ENCODE measurements at places on chromosomes 13 and 19.

DNA sequence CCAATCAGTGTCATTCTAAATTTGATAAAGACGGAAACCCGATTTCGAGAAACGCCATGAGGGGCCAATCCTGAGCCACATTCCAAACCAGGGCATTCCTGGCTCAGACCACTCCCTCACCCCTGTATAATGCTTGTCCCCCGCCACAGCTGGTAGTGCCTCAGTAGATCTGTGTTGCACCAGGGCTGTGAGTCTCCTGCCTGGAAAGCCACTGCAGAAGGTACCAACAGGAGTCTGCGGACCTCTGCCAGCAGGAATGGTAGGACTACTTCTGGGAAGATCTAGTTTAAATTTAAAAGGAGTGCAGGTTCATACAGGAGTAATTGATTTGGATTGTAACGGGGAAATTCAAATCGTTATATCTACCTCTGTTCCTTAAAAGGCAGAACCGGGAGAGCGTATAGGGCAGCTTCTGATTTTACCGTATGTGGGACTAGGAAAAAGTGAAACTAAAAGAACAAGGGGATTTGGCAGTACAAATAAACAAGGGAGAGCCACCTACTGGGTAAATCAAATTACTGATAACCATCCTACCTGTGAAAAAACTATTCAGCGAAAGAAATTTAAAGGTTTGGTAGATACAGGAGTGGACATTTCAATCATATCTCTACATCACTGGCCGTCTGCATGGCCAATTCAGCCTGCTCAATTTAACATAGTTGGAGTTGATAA lies 20.8 kb upstream of the ZNF266 start:
- no peak for DNase-seq

DNA sequence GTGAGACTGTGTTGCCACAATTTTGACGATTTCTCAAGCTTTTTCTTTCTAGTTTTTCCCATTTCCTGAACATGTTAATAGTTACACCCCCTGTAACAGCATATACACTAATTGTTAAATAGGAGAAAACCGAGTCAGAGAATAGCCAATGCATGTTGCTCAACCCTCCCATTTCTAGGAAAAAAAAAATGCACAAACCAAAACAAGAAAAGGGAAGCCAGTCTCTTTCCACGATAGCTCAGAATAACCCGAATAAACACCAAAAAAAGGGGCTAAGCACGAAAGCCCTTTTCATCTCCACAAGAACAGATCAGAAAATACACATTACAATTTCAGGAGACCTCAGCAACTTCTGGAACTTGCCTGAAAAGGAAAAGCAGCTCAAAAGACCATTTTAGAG lies 16.3 kb downstream of the LATS2 start:
- no peak for DNase-seq

GRCh38 chr13:31639443-31640163 lies 99.7 kb upstream of the RXFP2 start:
- no peak for DNase-seq

DNA sequence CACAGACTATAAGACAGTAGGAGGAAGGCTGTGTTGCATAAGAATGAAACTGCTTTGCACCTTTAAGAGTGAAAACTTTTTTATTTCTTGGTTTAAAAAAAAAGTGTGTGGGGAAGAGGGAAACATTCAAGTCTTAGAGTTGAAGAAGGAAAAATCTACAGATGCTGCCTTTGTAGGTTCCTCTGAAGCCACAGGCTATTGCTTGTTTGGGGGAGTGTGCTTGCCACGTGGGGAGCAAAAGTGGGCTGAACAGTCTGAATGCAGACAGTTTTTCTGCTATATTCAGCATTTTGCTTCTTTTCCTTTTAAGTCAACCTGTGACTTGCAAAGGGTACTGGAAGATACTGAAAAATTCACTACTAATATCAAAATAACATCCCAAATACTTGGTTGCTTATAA lies 36.9 kb downstream of the EFNB2 start:
- no peak for DNase-seq

DNA sequence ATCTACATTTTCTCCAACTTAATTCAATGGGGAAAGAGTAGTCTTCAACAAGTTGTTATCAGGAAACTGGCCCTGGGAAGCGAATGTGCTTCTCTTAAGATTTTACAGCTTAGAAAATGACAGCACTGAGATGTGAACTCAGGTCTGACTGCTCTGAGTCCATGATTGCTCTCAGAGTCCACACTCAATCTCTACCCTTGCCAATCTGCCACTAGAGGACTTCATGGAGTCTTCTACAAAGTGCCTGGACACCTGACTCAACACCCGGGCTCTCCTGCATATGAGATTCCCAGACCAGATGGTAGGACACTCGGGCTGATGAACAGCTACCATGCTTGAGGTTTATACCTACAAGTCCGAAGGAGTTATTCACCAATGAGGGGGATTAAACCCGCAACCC lies 74.8 kb downstream of the ABCC4 start:
- no peak for DNase-seq

GRCh38 chr19:17762505-17763229 lies 11.4 kb downstream of the FCHO1 start:
- DNase-seq: peak; percentile 78

DNA sequence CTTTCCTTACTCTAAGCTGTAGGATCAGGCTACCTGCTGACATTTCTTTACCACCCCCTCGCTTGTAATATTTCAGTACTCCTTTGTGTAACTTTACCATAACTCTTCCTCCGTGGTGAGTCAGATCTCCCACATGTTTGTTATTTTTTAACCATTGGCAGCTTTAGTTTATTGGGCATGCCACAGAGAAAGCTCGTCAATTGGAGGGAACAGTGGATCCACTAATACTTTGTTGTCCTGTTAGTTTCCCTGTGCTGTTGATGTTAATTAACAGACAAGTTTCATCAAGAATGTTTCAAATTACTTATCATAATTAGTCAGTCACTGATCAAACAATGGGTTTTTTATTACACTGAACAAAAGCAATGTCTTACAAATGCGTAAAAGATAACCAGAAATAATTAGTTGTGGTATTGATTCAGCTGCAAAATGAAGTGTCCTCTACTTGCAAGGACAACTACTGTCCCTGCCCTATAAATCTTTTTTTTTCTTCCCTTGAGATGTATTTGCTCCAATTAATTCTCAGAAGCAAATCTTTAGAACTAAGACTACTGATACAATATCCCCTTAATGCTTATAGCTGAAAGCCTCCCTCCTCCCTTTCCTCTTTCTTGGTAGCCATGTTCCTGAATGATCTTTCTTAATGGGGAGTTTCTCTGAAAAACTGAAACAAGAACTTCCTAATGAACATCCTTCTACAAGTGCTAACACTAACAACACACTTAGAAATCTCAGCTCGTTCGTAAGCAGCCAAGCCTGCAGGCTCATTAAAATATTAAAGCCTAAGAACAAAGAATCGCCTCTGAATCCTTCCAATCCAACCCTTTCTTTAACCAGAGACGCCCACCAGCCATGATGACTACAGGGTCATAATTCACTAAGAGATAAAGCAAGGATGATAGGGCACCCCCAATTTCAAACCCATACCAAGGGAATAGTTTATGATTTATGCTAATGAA lies 22.2 kb downstream of the EFNB2 start:
- DNase-seq: peak; percentile 61

DNA sequence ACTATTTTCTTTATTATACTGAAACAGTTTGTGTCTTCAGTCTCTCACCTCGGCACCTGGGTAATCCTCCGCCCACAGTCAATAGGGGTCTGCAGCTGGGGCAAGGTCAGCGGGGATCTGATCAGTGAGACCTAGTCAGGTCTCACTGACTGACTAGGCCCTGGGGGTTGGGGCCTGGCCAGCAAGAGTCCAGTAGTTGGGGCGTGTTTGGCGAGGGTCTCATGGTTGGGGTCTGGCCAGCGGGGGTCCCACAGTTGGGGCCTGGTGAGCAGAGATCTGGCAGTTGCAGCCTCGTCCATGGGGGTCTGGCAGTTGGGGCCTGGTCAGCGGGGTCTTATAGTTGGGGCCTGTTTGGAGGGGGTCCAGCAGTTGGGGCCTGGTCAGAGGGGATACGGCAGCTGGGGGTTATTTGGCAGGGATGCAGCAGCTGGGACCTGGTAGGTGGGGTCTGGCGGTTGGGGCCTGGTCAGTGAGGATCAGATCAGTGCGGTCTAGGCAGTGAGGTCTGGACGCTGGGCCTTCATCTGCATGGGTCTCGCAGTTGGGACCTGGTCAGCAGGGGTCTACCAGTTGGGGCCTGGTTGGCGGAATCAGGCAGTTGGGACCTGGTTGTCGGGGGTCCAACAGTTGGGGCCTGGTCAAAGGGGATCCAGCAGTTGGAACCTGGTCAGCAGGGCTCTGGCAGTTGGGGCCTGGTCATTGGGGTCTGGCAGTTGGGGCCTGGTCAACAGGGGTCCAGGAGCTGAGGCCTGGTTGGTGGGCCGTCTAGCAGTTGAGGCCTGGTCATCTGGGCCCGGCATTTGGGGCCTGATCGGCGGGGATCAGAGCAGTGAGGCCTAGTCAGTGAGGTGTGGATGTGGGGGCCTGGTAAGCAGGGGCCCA lies 61.1 kb upstream of the TPM4 start:
- no peak for DNase-seq

GRCh38 chr19:1291761-1292418 lies 6.2 kb downstream of the EFNA2 start:
- DNase-seq: no peak

DNA sequence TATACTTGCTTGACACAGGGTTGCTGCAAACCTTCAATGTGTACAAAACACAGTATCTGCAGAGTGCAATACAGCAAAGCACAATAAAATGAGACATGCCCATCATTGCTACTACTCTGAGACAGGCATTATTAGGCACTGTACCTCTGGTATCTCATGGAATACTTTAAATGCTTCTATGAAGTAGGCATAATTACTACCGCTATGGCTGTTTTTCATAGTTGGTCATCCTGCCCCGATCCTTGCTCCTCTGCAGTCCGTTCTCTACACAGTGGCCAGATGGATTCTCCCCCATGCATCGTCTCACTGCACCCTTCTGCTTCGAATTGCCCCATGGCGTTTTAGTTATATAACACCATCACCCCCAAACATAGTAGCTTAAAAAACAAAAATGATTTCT lies 83.0 kb upstream of the UBL3 start:
- no peak for DNase-seq

DNA sequence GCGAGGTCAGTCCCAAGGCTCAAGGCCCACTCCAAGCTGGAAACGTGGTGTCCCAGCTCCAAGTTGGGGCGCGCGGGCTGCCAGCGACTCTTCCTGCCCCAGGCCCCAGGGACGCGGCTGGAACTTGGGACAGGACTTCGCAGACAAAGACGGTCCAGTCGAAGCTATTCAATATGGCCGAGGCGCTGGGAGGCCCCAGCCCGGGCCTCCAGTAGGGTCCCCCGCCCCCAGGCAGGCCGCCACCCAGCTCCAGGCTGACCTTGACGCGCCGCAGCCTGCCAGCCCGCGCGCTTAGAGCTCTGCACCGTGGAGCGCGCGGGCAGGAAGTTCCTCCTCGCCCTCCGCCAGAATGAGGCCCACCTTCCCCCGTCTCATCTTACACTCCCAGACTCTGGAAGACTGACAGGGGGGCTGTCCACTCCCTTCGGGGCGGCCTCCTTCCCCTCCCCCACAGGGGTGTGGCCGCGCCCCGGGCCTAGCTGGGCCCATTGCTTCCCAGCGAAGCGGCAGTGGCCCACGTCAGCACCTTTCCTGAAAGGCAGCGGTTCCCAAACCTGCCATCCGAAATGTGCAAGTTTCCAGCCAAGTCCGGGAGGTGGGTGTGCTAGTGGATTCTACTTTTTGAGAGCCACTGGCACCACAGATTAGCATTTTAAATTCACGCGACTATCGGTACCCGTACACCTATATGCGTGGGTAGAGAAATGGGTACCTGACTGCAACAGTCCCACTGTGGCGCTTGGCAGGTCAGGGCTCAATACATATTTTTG lies at the start of gene CCDC8:
TSS of gene CCDC8 (minus strand) at position 303 of the 770 bp plus-strand sequence. CDS start 754 bp downstream, outside the sequence.
- no peak for DNase-seq

DNA sequence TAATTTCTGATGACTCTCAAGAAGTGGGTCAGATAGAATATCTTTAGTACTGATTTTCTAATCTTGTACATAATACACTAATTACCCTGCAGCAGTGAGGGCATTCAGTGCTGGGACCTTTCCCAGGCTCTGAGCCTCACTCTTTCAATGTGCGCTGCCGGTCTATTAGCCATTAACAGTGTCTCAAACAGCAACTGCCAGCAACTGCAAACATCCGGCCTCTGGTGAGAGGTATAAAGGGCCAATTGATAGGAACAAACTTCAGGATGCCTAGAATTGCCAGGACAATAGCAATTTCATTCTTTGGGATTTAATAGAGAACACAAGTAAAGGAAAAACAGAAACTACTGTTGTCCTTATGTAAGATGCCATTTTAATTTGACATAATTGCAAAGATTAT lies 604.4 kb upstream of the SPRY2 start:
- peak; percentile 88 for DNase-seq

GRCh38 chr19:3481241-3482090 lies 1.1 kb upstream of the SMIM24 start:
- no peak for DNase-seq

GRCh38 chr19:39152066-39152465 lies 26.5 kb downstream of the PAK4 start:
- no peak for DNase-seq

DNA sequence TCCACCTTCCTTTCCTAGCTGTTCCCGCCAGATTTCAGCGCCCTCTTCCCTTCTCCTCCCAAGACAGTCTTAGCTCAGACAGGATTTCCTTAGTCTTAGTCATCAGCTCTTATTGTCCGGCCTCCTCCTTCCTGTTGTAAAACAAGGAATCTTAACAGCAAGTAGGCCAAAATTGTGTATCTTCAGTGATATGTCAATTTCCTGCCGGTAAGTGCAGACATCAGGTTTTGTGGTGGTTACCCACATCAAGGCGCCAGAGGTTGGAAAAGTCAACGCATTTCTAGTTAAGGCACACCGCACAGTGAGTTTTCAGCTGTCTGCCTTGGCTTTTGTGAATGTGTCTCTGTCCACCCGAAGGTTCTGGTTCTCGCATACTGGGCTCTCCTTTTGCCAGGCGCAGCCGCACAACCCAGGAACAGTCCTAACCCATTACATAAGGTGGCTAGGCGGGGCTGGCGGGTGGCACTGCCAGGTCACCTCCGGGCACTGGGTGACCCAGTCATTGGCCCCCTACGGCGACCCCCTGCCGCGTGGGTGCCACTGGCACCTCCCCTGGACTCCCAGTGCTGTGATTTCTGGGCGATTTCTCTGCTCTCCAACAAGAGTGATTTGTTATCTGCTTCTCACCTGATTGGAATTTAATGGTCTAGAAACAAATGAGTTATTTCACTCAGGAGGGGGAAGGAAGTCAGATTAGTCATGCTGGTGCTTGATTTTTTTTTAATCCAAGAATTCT lies 12.9 kb downstream of the COL4A2 start:
- no peak for DNase-seq

- no peak for DNase-seq
Observed at GRCh38 chr19:50322234-50322633, 6.9 kb downstream of the KCNC3 start.

Measured in foreskin melanocyte (primary cell).